ENCODE measurements at places on chromosomes 1 and 21. TPM values are rescaled to one million over a fixed set of nuclear protein-coding genes. Genes with fewer than 3 reads are reported as not detected.

Gene HRNR
- not detected for total RNA-seq

Gene TTC13
- 5.3 TPM for total RNA-seq

Gene AMPD1
- not detected for total RNA-seq

Gene AK5
- 63.6 TPM for total RNA-seq

Gene EPHB2
- total RNA-seq, result 37.2 TPM

Gene NES
- total RNA-seq, result 30.8 TPM

Gene CSMD2
- 1.7 TPM for total RNA-seq

Gene CSF3R
- under 0.01 TPM for total RNA-seq

Gene TAS1R2
- total RNA-seq, result not detected

Gene WNT3A
- not detected for total RNA-seq

Gene CR1L
- total RNA-seq, result not detected

Gene SGIP1
- total RNA-seq, result 20.3 TPM

All from bronchial smooth muscle cell (primary cell).